ENCODE measurements at places on chromosomes 7 and 10. TPM values are rescaled to one million over a fixed set of nuclear protein-coding genes. Genes with fewer than 3 reads are reported as not detected.
A peak's percentile ranks its signal among the peaks of the same experiment; 100 is the strongest.

CPA1 gene
- not detected for polyA plus RNA-seq

TCERG1L gene
- polyA plus RNA-seq: not detected

SPDYE18 gene
- not detected for polyA plus RNA-seq

FFAR4 gene
- polyA plus RNA-seq: not detected

ABCA13 gene
- 0.04 TPM for polyA plus RNA-seq

PLXNA4 gene
- polyA plus RNA-seq: 0.01 TPM

PNLIPRP2 gene
- not detected for polyA plus RNA-seq

GRCh38 chr10:115844591-115844990 is 428.4 kb downstream of the GFRA1 start:
- no peak for DNase-seq

DNA sequence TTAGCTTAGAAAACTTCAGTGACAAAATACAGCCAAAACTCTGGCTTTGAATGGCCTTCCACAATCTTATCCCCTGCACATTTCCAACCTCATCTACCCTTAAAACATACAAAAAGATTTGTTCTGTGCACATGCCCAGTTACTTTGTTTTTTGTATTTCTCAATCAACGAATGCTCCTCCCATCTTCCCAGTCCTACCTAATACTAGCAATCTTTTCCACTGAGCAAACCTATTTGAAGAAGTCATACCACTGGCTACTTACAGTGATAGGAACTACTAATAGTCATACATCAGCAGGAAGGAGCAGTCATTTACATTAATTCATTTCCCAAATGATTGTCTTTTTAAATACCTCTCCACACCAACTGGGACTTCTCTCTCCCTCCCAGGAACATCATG is 2.5 kb downstream of the USP54 start:
- peak; percentile 32 for DNase-seq

- DNase-seq: no peak
Observed at GRCh38 chr10:110730345-110731050, 86.4 kb downstream of the RBM20 start.

DNA sequence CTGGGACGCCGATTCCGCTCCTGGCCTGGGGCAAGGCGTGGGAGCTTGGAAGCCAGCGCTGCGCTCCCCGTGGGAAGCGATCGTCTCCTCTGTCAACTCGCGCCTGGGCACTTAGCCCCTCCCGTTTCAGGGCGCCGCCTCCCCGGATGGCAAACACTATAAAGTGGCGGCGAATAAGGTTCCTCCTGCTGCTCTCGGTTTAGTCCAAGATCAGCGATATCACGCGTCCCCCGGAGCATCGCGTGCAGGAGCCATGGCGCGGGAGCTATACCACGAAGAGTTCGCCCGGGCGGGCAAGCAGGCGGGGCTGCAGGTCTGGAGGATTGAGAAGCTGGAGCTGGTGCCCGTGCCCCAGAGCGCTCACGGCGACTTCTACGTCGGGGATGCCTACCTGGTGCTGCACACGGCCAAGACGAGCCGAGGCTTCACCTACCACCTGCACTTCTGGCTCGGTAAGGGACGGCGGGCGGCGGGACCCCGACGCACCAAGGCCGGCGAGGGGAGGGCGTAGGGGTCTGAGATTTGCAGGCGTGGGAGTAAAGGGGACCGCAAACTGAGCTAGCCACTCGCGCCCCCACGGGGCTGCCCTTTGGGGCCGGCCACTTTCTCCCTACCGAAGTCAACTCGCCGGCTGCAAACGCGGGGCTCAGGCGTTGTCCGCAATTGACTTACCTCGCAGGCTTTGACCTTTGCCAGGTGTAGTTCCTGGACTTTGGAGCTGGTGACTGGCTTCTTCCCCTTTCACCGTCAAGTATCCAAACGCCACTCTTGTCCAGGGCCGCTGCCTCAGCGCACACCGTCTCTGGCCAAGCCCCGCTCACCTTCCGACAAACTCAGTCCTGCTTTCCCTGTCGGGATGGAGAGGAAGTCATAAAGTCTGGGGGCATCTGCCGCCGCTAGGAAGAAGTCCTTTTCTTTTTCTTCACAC is at the start of gene SCIN:
Gene SCIN (plus strand): TSS at position 187 of the 928 bp plus-strand sequence. CDS start 67 bp downstream, at position 254.
- DNase-seq: no peak

GRCh38 chr7:30231271-30231670 is 53.1 kb upstream of the ZNRF2 start:
- DNase-seq: no peak

- DNase-seq: no peak
Observed at GRCh38 chr10:103534621-103535498, 41.4 kb downstream of the NEURL1 start.

GRCh38 chr7:41695661-41696322 is 7.1 kb downstream of the INHBA start:
- DNase-seq: peak; percentile 87

- no peak for DNase-seq
Observed at GRCh38 chr7:131352032-131352431, 24.4 kb downstream of the MKLN1 start.

DNA sequence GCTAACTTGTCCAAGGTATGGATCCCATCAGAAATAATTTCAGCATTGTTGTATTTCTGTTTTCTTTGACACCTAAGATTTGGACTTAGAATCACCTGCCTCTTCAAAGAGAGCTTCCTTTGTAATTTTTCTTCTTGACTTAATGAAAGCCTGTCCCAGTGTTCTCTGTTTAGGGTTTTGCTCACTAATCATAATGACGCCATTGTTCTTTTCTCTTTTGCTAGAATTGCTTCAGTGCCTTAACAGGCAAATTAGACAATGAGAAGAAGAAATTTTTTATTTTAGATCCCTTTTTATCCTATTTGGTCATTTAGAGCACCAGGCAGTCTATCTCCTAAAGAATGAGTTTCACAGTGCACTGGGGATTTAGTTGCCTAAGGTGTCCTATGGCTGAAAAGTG is 128.5 kb downstream of the SND1 start:
- no peak for DNase-seq

DNA sequence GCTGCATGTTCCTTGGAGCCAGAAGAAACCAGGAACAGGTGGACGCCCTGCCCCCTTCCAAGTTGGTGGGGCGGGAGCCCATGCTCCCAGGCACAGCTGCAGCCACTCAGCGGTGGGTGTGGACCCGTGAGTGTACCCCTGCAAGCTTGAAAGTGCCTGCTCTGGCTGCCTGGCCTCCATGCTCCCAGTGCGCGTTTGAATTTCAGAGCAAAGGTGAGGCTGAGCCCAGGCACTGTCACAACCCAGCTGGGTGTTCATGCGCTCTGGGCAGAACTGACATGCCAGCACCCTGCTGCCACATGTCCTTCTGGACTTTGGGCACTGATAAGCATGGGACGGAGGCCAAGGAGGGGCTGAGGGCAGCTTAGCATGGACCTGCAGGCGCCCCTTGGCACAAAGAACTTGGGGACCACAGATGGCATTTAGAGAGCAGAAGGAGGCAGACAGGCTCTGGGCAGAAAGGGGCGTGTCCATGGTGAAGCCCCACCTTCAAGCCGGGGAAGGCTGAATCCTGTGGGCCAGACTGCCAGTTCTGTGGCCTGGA is 402.0 kb upstream of the NRG3 start:
- DNase-seq: no peak

DNA sequence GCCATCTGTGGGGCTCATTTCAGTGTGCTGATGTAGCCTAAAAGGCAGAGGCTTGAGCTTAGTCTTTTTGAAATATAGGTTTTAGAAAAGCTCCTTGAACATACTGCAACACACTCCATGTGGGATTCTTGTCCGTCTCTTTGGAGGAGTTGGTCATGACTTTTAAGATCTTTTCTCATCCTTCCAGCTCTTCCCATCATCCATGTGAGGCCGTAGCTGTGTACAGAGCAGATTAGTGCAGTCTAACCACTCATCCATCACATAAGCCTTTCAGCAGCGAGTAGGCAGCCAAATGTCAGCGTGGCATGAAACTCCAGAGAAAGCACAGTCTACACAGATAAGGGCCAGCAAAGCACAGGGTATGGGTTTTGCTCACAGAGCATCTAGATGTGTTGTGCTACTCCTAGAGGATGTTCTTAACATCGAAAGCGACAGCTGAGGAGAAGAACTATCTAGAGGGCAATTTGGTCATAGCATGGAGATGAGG is 28.1 kb upstream of the NPVF start:
- DNase-seq: no peak

GRCh38 chr10:78763651-78764395 is 304.9 kb upstream of the ZMIZ1 start:
- DNase-seq: no peak

GRCh38 chr7:112819536-112819935 is 29.3 kb upstream of the TMEM168 start:
- DNase-seq: no peak

DNA sequence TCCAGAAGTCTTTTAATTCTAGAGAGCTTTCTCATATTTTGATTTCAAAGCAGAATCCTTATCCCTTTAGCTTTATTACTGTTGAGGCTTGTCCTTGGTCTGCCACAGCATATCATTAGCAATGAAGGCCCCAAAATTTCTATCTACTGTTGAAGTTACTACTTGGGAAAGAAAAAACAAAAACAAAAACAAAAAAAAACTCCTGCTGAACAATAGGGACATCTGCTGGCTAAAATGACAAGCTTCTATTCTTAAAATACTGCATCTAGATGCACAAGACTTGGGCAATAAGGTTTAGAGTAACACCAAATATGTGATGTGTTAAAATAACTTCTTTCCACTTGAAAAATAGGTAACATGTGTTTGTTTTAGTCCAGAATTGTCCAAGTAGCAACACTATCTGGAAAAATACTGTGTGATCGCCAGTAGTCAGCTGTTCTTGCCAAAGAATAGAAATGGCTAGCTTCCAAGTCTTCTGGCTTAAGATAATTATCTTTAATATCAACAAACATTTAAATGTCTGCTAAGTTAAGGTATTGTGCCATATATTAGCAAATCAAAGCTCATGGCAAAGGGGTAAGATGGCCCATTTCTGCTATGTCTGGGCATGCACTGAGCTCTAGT is 3.8 kb upstream of the DMTF1 start:
- peak; percentile 26 for DNase-seq

DNA sequence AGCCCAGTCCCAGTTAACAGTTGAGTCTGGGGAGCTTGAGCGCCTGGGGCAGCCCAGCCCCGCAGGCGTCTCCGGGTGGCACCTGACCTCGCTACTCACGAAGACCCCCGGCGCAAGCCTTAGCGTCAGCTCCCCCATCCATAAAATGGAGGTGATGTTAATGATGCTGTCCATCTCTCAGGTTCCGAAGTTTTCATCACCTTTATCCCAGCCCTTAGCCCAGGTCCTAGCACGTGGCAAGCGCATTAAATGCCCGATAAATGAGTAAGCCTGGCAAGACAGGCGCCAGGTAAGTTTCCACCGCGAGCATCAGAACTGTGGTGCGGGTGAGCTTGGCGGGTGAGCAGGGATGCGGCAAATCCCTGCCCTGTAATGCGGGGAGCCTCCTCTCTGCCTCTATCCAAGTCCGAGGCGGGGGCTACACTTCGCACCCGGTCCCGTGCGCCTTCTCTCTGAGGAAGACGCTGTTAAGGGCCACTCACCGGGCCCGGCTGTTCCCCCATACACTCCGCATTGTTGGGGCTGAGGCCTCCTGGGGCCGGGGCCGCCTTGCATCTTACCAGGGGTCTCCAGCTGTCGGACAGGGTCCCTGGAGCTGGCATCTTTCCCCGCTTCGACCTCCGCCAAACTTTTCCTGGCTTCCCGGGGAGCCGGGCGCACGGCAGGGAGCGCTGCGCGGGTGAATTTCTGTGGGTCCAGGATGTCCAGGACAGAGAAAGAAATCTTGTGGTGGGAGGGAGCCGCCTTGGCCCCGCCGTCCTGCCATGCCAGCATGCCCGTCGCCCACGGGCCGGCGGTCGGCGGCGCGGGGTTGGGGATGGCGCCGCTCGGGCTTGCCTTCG is 444 bp downstream of the NKX1-2 start:
- DNase-seq: no peak

- no peak for DNase-seq
Observed at GRCh38 chr10:43058716-43059335, 18.0 kb upstream of the RET start.

DNA sequence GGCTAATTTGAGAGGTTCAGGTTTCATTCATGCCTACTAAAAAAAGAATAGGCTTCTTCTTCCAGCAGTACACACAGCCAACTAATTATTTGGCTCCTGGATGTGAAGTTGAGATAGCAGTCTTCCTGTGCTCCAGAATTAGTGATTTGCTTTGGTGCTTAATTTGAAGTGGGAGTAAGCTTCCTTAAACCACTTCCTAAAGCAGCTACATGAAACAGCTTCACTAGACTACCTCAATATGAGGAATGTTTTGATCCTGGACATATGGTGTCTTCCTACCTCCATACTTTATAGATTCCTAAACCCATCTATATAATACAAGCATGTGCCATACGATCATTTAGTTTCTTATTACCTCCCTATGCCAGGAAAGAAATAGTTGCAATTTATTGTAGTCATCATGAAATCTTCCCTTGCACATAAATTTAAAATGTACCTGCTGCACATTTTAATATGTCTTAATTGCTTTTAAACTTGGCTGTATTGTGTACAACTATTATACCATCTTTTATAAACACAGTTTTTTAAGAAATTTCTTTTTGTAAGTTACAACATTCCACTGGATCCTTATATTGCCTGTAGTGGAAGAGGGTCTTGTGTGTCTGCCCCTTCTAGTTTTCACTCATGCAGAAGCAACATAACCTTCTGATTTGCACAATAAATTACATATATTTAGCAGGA is 8.6 kb downstream of the VIM start:
- no peak for DNase-seq

GRCh38 chr10:104457543-104457828 is 103.9 kb downstream of the CFAP58 start:
- DNase-seq: no peak

Measured in IMR-90 (cell line).